Pulmonary artery endothelial cell (primary cell): ENCODE measurements at places on chromosomes 7 and 10. TPM values are rescaled to one million over a fixed set of nuclear protein-coding genes. Genes with fewer than 3 reads are reported as not detected.

DNA sequence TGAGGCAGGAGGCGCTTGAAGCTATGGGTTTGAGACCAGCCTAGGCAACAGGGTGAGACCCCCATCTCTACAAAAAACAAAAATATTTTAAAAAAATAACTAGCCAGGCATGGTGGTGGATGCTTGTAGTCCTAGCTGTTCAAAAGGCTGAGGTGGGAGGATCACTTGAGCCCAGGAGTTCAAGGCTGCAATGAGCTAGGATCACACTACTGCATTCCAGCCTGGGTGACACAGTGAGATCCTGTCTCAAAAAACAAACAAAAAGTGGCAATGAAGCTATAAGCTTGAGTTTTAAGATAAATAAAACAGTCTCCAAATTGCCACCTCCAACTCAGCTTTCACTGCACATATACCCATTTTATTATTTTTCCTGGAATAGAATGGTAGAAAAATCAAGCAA, 281.3 kb downstream of the IPMK start:
- no peak for DNase-seq

DNA sequence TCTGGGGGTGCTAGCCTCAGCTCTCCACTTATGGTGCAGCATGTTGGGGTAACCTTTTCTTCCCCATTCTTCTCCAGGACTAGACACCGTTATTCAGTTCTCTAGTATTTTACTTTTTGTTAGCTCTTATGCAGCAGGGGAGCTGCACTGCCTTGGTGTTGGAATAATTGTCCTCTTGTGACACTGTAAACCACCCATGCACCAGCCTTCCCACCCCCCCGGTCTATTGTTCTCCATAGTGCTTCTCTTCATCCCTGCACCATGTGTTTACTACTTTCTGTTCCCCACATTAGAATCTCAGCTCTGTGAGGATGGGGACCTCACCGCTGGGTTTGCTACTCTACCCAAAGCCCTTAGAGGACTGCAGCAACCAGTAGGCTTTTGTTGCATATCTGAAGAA, 230.7 kb downstream of the RPS24 start:
- DNase-seq: no peak

Gene CPN1
- not detected in 2 replicates for total RNA-seq

Gene PTF1A
- not detected in 2 replicates for total RNA-seq

GRCh38 chr10:101565370-101565900, 22.6 kb downstream of the POLL start:
- no peak for DNase-seq

Gene HK1
- total RNA-seq: 157 and 201 TPM in 2 replicates

Gene ANKRD7
- 0.13 and 0.21 TPM in 2 replicates for total RNA-seq

Gene UPP1
- total RNA-seq: 38.7 and 54.6 TPM in 2 replicates

Gene OR2F1
- not detected in 2 replicates for total RNA-seq

- no peak for DNase-seq
Measured at GRCh38 chr7:21507627-21508343, 35.1 kb upstream of the DNAH11 start.

DNA sequence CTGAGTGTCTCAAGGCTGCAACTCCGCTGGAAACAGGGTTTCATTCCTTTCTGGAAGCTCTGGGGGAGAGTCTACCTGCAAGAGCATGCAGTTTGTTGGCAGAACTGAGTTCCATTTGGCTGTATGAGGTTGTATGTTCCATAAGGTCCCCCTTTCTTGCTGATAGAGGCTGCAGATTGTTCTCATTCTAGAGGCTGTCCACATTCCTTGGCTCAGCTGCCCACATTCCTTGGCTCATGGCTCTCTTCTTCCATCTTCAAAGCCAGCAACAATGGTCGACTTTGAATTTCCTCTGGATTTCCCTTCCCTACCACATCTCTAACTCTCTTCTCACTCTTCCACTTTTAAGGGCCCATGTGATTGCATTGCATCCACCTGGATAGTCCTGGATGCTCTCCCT, 147.3 kb upstream of the CDCA7L start:
- no peak for DNase-seq

Gene GHRHR
- not detected in 2 replicates for total RNA-seq

- DNase-seq: no peak
Measured at GRCh38 chr10:88728107-88728763, 22.2 kb downstream of the LIPK start.

Gene CYP2E1
- 0.13 TPM in 1 of 2 replicates, not detected in the other for total RNA-seq

DNA sequence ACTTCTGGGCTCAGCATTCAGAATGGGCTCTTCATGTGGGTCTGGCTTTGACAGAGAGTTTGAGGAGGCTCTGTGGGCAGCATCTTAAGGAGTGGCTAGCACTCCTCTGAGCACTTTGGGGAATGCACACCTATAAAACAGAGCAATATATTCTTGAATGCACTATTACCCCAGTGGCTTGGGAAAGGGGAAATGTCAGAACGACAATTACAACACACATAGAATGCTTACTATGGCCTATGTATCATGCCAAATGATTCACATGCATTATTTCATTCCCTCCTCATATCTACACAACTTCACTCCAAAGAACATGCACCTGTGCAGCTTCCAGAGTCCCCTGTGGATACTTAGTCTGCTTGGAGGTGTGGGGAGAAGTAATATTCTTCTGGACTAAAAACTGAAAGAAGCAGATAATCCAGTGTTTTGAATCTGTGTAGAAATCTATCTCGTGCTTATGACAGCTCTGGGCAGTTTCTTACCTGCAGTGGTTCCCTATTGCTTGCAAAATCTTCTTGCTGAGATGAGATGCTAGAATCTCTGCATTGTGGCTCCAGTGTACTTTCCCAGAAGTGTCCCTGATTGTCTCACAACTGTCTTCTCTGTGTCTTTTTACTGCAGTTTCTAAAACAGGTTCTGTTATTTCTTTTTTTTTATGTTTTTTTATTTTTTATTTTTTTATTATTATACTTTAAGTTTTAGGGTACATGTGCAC, 5.5 kb upstream of the MGAM start:
- no peak for DNase-seq

Gene GPNMB
- 0.35 and 0.59 TPM in 2 replicates for total RNA-seq

DNA sequence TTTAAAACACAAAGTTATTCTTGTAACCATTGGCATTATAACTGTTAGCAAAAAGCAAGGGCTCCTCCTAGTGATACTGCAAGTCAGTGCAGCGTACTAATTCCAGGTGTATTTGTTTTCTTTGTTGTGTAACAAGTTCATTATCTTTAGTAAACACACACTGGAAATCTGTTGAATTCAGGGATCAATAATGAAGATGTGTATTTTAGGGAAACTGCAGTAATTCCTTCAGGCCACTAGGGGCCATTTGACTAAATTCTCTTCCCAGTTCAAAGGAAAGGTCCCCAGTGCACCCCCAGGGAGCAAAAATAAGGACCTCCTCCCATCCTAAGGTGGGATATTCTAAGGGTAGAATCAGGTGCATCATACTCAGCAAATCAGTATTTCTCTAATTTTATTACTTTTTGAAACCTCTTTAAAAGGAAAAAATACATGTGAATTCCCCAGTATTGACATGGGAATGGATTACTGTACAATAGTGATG, 158.6 kb upstream of the LYZL1 start:
- DNase-seq: no peak

GRCh38 chr10:102626026-102626685, 18.1 kb upstream of the TRIM8 start:
- DNase-seq: no peak

DNA sequence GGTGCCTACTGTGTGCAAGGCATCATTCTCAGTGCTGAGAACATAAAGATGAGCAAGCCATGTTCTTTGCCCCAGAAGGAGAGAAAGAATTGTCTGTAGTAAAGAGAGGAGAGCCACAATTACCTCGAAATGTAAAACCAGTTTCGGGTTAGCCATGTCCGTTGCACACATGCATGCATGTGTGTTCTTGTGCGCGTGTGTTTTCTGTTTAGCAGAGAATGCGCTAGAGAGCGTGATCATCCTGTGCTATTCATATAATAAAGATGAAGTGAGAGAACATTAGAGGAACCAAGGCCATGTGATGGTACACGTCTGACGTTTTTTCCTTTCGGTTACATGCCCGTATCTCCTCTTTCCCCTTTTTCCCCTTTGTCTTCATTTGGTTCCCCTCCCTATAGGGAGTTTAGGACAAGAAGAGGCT, 158.2 kb downstream of the CELF2 start:
- DNase-seq: no peak

DNA sequence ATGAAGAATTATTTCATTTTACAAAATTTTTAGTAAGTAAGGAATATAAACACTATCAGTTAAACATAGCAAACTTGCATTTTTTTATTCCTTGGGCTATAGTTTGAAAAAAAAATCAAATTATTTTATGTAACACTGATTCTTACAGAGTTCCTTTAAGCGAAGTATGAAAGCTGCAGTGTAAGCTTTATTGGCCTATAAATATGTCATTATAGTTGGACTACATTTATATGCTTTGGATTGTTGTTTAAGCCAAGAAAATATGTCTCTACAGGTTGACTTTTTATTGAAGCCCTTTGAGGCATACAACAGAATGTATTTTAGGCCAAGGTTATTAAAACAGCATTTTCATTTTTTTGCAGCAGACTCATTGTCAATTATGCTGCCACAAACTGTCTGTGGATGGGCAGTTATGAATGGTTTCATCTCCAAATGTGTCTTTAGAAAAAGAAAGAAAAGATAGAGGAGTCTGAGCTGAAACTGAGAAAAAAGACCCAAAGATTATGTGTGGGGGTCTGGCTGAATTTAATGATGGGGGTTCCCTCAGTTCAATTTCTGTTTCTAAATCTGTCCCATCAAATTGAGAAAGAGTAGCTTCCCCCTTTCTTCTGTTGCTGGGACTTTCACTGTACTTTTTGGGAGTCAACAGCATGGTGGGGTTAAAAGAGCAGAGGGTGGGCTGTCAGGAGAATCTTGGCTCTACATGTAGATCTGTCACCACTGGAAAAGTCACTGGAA, 43.1 kb downstream of the ARID5B start:
- DNase-seq: no peak

GRCh38 chr10:112677689-112678088, 230.7 kb downstream of the VTI1A start:
- DNase-seq: no peak

DNA sequence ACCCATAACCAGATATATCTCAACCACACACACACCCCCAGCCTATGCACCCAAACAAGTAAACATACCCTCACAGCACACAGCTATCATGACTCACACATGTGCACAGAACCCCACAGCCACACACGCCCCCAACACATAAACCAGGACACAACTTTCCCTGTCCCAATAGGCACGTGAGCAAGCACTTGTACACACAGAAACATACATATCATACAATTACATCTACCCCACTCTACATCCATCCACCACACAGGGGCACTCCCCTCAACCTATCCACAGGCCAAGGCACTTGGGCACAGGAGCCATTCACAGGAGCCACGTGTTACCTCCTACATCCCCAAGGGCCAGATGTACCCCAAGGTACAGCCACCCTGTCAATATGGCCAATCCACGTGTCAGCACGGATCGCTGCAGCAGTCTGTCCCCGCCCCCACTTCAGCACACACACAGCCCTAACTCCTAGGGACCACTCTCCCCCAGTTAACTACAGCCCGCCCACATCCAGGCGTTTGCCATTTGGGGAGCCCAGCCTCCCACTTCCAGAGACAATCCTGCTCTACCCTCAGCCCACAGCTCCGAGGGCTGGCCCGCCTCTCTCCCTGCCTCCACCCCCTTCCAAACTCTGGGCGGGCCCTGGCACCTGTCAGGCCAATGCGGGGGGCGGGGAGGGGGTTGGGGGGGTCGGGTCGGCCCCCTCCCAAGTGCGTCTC, 163.5 kb downstream of the SH3PXD2A start:
- DNase-seq: no peak

GRCh38 chr7:36048141-36048901, 104.7 kb upstream of the EEPD1 start:
- no peak for DNase-seq

Gene FGF8
- not detected in 2 replicates for total RNA-seq

- no peak for DNase-seq
Measured at GRCh38 chr7:37701769-37702168, 18.2 kb downstream of the GPR141 start.

GRCh38 chr10:89867964-89868363, 166.6 kb downstream of the KIF20B start:
- no peak for DNase-seq

- no peak for DNase-seq
Measured at GRCh38 chr7:7746458-7746857, 28.1 kb upstream of the RPA3 start.

DNA sequence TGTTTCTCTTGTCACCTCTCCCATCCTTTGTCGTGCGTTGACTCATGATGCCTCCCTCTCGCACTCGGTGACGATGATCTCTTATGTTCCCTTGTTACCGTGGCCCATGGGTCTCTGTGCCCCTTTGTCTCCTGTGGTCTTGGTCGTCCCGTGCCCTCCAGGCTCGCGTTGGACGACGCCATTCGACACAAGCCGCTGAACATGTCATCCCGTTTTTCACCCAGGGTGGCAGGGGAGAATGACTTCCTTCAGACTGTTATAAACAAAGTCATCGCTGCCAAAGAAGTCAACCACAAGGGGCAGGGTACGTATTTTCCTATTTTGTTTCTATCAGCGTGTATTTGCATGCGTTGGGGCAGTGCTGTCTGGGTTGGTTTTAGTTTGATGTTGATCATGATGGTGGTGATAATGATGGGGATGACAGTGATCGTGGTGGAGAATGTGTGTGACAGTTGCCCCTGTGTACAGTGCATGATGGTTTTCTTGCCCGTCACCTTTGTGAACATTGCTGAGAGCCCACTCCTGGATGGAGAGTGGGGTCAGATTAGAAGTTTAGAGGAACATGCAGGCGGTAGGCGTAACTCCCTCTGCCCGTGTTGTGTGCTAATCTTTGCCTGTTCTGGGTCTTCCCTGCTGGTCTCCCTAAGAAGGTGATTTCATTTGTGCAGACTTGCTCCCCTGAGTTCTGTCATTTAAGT, 107.0 kb downstream of the DOCK1 start:
- no peak for DNase-seq

GRCh38 chr10:32379950-32380551, 33.1 kb upstream of the EPC1 start:
- no peak for DNase-seq

Gene CALHM3
- total RNA-seq: not detected in 2 replicates

Gene PNLIPRP3
- not detected in 2 replicates for total RNA-seq

- no peak for DNase-seq
Measured at GRCh38 chr7:128939075-128939860, 1.5 kb downstream of the IRF5 start.

DNA sequence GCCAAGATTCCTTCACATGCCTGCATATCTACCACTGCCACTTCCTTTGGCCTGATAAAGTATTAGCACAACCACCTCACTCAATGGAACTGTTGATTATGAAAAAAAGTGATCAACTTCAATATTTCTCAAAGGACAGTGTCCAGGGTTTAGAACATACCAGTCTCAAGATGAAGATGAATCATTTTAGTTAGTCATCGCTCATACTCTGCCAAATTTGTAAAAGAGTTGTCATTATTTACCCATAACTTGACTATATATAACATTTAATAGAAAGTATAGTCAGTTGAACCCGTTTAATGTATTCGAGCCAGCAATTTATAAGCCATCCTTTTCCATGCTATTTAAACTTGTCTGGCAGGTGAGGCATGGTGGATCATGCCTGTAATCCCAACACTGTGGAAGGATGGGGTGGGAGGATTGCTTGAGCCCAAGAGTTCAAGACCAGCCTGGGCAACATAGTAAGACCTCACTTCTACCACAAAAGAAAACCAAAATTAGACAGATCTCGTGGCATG, 33.2 kb downstream of the SPAM1 start:
- no peak for DNase-seq

Gene CDC14C
- not detected in 2 replicates for total RNA-seq

Gene CRYGN
- total RNA-seq: not detected in 2 replicates
